ENCODE measurements at places on chromosomes 5 and 9.

DNA sequence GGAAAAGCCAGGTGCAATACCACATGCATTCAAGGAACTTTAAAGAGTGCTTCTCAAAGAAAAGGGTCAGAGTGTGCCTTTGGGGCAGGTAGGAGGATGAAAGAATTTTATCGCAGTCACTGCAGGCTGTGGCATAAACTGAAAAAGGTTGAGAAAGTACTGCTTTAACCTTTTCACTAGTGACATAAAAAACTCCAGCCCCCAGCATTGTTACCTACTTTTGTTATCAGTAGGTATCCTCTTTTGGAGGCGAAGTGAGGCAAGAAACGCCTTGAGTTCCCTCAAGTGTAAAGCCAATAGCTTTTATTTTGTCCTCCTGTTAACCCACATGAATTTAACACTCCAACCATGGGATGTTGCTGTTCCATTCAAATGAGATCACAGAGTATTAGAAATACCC lies 64.7 kb upstream of the CHD1 start:
- DNase-seq: no peak

DNA sequence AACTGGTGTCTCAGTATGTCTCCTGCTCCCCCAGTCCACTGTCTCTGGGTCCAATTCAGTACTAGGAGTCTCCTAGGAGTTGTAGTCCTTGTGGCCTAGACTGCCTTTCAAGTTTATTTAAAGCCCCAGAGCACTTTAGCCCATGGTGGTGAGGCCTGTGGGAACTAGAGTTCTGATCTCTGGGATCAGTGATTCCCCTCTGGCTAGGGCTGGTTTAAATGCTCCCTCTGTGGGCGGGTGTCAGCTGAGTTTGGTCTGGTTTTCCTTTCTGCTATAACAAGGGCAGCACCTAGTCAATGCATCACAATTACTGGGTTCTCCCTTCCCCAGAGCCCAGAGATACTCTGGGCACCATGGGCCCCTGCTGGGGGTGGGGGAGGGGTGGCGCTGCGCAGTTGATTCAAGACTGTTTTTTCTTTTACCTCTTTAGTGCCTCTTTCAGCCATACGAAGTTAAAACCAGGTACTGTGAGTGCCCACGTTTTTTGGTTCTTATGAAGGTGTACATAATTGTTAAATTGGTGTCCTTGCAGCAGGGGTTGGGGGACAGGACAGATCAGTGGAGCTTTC lies 9.3 kb upstream of the SLC36A3 start:
- no peak for DNase-seq

DNA sequence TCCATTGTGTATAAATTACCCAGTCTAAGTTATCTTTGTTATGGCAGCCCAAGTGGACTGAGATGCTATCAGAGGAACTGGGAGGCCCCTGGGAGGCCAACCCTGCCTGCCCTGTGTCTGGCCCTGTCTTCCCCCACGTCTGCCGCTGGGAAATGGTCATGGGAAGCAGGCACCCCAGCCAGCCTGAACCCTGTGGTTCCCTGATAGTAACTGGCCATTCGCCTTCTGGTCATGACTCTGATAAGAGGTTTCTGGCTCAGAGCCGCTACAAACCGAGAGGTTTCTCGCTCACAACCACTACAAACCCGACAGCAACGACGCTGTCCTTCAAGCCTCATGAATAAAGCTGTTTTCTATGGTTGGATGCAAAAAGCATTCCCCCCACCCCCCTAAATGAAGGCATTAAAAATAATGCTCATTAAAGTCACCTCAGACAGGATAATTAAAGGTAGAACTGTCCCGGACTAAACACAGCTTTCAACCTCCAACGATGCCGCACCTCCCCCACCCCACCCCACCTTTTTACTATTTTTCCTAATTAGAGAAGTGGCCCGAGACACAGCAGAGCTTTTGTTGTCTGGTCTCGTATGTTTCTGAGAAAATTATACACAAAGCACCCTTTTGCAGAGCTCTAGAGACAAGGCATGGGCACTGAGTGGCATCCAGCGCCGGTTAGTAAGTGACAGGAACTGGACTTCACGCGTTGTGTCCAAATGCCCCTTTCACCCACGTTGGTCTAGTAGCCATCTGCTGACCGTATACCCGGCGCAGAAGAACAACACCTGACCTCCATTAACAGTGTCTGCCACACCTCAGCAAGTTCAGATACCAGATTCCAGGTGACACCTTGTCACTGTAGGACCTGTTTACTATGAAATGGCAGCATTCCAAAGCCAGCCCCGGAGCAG lies 140.8 kb downstream of the COL23A1 start:
- no peak for DNase-seq

- no peak for DNase-seq
Observed at GRCh38 chr5:13625616-13626198, 318.8 kb downstream of the DNAH5 start.

- no peak for DNase-seq
Observed at GRCh38 chr5:149895416-149896345, 48.9 kb downstream of the PDE6A start.

GRCh38 chr5:34001241-34001841 lies 6.5 kb downstream of the AMACR start:
- DNase-seq: no peak

GRCh38 chr9:77023726-77024125 lies 4.3 kb downstream of the FOXB2 start:
- DNase-seq: no peak

DNA sequence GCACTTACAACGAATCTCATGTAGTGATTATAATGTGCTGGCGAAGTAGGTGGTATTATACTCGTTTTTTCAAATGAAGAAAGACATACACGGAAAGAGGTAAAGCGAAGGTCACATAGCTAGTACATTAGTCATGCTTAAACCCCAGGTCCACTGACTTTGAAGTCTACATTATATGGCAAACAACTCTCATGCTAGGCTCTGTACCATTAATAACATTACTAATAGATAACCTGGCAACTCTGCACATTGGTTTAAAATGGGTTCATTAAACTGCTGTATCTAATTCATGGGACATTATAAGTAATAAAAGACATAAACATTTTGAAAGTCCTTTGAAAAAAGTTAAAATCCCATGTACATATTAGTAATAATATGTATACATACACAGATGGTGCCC lies 21.2 kb downstream of the FYB1 start:
- no peak for DNase-seq

DNA sequence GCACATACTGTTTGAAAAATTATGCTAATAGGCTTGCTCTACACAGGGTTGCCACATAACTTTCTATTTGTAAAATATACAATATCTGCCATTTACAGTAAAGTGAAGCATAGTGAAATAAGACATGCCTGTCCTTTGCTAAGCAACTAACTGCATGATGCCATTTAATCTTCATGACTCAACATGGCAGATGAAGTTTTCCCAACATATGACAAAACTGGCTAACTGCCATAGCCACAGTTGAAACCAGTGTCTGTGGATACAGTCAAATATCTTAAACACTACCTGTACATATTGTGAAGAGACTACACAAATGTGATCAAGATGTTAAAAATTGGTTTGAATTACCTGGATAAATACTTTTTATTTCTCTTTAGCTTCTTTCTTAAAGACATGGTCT lies 3.1 kb upstream of the DMAC1 start:
- DNase-seq: no peak

DNA sequence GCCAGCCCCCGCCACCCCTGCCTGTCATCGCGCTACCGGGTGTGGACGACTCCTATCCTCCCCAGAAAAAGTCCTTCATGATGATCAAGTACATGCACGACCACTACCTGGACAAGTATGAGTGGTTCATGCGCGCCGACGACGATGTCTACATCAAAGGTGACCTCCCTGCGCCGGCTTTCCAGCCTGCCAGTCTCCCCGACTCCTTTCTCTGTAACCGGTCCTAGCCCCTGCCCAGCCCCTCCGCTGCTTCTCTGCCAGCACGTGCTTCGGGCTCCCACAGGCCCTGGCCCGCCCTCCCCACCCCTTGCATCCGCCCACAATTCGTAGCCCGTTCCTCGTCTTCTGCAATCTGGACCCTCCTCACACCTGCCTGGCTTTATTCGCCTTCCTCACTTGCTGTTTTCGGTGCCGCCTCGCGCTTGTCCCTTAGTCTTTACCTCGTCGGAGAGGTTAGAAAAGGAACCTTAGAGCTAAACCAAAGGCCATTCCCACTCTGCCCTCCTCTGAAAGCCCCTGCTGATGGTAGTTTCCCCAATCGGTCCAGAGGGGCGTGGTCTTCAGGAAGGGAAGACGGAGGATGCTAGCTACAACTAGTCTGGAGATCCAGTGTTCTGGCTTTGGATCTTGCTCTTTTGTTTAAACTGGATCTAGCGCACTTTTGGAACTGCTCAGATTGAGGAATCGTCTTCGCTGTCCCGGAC lies 1.4 kb downstream of the CHSY3 start:
- peak; percentile 19 for DNase-seq

- DNase-seq: peak; percentile 50
Observed at GRCh38 chr9:87498046-87498810, 561 bp downstream of the DAPK1 start.

DNA sequence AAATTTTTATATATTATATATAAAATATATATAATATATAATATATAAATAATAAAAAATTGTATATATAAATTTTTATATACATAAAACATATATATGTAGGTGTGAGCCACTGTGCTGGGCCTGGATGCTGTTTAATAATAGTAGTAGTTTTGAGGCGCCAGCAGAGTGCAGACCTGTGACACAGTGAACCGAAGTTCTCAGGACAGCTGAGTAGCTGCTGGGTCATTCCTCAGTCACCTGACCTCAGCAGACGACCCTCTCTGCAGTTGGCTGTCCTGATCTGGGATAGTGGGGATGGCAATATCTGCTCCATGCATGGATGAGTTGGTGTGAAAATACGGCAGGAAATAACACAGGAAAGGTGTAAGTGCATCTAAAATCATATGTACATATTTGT lies 3.3 kb upstream of the SNX18 start:
- DNase-seq: no peak

DNA sequence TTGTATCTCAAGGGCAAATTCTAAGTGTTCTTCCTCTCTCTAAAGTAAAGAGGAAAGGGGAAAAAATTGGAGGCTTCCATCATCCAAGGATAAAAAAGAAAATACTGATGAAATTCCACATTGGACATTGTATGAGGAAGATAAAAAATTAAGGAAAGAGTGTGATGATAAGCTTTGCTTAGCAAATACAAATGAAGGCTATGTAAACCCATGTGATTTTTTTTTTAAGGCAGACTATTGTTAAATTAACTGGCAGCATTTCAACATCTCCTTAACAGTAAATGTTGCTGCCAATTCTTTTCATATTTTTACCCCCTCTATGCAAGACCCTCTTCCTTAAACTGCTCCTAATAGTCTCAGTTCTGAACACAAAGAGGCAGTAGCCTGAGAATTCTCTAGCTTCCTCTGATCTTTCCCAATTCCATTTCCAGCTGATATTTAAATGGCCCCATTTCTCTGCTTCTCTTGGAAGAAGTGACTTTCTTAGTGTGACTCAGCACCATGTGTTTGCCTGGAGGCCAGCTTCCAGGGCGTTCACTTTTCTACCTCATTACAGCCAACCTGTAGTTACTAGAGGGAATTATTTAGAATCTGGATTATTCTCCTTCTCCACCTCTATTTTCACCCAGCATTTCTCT lies 159.7 kb downstream of the TLE1 start:
- DNase-seq: no peak

DNA sequence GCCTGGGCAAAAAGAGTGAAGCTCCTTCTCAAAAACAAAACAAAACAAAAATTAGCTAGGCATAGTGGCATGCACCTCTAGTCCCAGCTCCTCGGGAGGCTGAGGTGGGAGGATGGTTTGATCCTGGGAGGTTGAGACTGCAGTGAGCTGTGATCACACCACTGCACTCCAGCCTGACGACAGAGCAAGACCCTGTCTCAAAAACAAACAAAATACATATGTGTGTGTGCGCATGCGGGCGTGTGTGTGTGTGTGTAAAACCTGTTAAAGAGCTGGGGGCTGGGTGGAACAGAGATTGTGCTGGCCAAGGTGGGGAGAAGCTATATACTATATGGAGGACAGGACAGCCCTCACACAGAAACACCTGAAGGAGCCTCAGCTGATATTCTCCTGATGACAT lies 27.4 kb upstream of the DENND4C start:
- DNase-seq: no peak

DNA sequence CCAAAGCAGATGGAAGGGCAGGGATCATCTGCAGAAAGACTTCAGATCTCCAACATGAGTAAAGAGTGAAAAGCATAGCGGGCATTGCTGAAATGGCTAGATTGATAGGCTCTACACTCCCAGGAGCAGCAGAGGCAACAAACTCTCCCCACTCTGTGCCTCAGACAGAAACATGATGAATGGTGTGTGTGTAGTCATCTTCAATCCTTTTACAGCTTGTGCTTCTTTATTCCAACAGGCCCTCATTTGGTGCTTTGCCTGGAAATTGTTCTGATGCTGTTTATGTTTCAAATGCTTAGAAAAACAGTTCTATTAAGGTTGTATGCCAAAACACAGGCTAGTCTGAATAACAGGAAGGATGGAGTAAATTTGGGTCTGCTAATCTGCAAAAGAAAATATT lies 176.2 kb downstream of the DMRTA1 start:
- no peak for DNase-seq

DNA sequence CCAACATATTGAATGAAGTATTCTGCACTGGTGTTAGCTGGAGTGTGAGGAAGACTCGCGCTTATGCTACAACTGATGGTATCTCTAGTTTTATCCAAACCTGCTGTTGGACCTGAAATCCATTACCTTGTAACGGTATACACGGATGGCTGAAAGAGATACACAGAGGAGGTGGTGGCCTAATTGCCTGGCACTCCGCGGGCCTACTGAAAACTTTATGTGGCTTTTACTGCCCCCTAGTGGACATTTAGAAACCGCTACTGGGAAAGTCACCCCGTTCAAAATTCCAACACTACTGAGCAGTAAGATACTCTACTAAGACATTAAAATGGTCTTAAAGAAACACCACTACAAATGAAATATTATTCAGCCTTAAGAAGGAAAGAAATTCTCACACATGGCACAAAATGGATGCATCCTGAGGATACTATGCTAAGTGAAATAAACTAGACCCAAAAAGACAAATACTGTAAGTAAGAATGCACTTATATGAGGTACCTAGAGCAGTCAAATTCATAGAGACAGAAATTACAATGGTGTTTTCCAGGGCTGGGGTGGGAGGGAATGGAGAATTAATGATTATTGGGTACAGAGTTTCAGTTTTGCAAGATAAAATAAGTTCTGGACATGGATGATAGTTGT lies 100.4 kb downstream of the TTLL11 start:
- peak; percentile 46 for DNase-seq

GRCh38 chr5:134281081-134281480 lies 55.2 kb upstream of the PPP2CA start:
- no peak for DNase-seq
